Chondrocyte (in vitro differentiated cells): ENCODE measurements at places on chromosomes 2 and 18. TPM values are rescaled to one million over a fixed set of nuclear protein-coding genes. Genes with fewer than 3 reads are reported as not detected.

DNA sequence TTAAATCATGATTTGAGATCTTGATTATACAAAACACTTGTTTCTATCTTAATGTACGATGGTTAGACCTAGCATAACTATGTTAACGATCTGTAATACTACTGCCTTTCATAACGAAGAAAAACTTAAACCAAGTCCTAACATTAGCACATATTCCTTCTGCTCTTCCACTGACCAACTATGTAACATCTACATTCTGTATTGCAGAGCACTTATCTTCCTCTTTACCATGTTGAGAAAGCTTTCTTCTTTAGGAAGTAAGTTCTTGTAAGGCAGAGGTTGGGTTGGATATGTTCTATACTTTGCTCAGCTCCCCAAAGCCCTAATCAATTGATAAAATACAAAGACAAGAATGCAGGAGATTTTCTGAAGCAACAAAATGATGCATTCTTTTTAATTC lies 7.9 kb upstream of the ZNF407 start:
- DNase-seq, result no peak

DNA sequence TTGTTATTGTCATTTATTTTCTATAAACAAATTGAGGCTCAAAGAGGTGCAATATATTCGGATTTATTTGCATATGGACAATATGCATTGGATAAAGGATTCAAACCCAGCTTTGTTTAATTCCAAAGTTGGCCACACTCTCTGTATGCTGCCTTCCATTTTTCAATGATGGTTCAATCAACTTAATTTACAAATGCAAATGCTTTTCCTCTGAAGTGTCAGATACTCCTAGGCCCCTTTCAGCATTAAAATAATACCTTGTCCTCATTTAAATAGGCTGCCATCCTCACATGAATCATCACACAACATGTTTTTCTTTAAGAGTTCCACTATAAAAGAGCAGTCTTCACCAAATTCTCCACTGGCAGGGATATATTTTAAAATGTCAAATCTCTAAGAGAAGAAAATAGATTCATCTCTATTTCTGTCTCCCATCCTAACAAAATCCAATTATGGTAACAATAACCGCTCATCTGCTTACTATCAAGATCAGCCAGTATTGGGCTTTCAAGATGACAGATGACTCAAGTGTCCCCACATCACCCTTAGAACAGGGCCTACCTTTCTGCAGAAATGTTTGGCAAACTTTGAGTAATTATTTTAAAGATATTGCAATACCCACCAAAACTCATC lies 114.8 kb downstream of the SCG2 start:
- DNase-seq, result no peak

DNA sequence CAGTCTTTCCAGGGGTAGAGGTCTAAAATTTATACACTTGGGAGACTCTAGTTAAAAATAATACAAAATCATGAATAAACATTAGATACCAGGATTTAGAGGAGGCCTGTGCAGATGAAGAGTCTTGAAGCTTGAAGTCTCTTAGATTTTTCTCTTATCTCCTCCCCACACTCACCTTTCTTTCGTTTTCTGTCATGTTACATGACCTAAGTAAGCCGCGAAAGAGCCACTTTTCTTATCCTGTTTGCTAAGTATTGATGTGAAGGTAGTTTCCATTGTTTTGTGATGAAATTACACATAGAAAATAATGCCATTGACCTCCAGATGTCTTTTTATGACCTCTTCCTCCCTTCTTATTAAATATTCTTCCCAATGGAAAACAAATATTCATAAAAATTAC lies 367.8 kb downstream of the LRRTM1 start:
- no peak for DNase-seq

GRCh38 chr2:234869969-234870368 lies 81.8 kb upstream of the SH3BP4 start:
- no peak for DNase-seq

DNA sequence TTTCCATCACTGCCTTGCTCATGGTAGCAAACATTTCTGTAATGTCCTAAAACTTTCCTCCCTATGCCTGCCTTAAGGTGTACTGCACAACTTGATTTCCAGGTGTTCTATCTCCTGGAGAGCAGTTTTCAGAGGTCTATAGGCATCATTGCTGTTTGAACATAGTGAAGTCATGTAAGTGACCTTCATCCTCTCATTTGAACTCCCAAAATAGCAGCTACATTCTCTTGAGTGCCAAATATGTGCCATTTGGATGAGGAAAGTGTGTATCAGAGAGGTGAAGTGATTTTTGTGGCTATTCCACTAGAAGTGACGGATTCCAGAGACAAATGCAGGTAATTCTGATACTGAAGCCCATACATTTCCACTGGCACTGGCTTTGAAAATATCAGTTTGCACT lies 3.4 kb downstream of the PPP1R1C start:
- no peak for DNase-seq

DNA sequence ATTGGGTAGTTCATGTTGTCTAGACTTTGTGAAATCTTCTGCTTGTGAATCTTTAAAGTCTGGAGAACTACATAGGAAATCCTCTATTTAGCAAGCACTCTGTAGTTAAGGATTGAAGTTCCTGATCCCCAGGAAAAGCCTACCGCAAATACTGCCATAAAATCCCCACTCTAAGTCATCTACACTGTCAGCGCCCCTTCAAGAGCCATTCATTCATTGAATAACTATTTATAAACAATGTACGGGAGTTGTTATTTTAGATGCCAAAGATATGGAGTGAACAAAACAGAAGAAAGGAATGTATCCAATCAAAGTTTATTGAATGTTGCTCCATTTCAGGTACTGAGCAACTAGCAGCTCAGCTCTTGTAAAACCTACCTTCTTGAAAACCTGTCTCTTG lies 36.5 kb upstream of the SLC39A10 start:
- no peak for DNase-seq

DNA sequence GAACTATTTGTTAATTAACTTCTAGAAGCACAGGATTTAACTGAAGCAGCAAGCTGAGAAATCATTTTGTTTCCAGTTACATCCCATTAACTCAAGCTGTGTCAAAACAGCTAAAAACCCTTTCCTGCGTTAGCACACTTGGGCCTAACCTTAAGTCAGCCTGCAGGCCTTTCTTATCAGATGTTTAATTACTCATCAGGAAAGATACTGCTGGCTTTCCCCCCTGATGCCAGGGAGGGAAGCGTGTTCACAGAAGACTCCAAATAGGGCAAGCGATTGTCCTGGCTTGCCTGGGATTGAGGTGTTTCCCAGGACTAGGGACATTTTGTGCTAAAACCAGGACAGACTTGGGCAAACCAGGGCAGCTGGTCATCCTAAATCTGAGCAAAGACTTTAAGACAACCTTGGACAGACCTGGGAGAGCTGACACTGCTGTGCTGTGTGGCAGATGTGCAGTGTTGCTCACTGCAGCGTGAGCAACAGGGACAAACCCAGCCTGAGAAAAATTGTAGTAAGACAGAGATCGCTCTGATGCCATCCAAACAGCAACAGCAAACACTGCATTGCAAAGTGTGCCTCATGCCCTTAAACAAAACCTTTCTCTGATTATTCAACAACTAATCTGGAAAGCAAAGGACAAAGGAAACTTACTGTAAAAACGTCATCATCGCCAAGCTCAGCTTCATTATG lies 100.9 kb downstream of the SPRED2 start:
- no peak for DNase-seq

DNA sequence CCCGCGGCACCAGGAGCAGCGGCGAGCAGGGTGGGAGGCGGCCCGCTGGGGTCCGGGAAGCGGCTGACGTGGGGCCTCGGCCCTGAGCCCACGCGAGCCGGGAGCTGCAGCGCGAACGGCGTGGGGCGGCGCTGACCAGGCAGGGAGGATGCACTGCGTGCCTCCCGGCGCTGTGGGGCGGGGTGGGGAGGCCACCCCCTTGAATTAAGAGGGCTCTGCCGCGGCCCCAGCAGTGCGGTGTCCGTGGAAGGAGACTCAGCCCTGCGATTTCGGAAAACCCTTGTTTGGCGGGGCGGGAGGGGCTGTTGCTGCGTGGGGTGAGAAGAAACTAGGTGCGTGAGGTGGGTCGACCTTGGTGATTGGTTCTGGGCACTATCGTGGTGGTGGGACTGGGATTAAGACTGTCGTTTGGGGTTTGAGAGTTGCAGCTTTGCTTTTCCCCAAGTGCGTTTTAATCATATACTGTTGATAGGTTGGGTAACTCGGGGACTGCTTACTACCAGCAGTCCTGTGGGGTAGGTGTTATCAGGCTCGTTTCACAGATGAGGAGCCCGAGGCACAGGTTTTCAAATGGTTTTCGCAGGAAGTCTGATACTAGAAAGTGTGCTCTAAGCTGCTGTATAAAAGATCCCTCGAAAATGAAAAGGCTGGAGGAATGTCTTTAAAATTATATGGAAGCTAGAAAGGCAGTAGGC lies 722 bp downstream of the ACSL3 start:
- DNase-seq, result no peak

DNA sequence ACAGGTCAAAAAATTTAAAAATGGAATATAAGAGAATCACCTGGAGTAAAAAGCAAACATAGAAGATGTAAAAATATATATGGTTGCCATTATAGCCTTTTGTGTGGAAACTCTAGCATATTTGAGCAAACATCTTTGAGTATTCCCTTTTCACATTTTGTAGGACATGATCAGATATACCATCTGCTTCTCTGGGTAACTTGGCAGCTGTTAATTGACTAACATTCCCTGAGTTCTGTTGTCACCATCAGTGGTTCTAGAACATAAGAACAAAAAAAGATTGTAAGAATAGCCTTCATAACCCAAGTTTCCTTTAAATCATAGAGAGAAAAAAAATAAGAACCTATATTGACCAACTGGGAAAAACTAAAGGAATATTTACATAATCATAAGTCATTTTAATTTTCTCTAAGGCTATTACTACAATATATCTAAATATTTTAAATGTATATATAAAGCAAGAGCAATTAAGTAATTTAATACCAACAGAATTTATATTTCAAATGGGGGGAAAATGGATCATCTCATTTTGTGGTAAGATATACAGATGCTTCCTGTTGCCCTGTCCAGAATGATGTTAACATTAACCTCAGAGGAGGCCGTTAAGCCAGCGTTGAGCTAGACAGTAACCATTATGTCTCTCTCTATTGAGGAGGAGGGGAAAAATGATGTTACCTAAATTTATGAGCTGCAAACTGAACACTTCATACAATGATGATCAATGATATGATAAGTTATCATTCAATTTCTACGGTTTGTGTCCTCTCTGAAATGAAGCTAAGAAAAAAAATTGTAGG lies 9.8 kb upstream of the INO80D start:
- no peak for DNase-seq

DNA sequence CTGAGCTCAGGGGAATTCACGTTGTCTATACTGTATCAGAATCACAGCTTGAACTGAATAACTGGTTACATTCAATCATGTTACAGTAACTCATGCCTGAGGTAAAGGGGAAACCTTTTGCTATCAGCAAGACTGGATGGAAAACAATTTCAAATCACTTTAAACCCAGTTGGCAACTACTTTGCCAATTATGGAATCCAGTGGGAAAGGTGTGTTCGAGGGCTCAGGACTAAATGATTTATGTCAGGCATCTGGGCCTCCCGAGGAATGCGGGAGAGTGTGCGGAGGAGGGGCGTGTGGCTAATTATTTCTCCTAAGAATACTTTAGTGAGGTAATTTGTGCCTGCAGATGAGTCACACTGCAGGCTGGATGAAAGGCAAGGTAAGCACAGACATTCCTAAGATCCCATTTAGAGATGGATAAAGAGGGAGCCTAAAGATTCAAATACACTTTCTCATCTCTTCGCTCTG lies 100.1 kb downstream of the HRH4 start:
- DNase-seq, result no peak

- no peak for DNase-seq
Measured at GRCh38 chr2:222410534-222410933, 13.8 kb upstream of the SGPP2 start.

GRCh38 chr18:69490072-69490471 lies 89.4 kb downstream of the DOK6 start:
- DNase-seq, result no peak

DNA sequence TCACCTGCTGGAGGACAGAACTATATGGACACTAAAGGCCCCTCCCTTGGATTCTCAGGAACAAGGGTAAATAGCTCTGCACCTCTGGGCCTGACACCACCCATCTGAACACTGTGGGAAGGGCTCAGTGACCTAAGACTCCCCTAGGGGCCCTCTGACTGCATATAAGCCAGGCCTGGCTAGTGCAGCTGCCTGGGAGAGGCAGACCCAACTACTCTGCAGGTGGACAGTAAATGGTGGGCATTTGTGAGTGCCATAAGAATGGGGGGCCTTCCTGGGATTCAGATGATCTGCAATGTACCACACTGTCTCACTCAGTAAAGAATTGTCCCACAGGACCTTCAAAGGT lies 11.2 kb upstream of the WIPF1 start:
- DNase-seq, result no peak

GRCh38 chr2:28406276-28407096 lies 13.8 kb downstream of the FOSL2 start:
- DNase-seq, result no peak

GRCh38 chr2:106120432-106120831 lies 73.7 kb downstream of the UXS1 start:
- no peak for DNase-seq

GRCh38 chr18:53606792-53607191 lies 617.7 kb downstream of the MBD2 start:
- DNase-seq, result no peak

DNA sequence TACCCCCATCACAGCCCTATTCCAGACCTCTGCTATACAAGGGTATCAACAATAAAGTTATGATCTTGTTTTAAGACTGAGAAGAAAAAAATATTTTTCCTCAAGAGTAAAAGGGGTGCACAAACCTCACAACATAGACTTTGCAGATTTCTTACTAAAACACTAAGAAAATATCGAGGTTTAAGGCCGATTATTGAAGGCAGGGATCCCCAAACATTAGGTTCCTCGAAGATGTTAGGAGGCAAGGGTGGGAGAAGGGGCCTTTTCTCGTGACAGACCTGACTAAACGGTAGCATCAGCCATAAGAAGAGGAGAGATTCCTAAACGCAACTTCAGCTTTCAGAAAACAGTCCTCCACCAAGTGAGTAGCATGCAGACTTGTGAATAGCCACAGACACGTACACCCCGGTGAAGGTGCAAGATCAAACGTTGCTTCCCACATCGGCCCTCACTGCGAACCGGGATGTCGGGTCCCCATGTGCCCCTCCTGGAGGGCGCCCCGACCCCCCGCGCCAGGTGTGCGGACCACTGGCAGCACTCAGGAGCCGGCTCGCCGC lies 678 bp downstream of the PIAS2 start:
- no peak for DNase-seq

GRCh38 chr2:43518718-43519117 lies 77.1 kb downstream of the THADA start:
- no peak for DNase-seq

Gene CXCR1
- not detected in 3 replicates for total RNA-seq

Gene SRD5A2
- total RNA-seq, result not detected in 3 replicates

Gene RPL37A
- 2,015 to 2,317 TPM (median 2,049 TPM) in 3 replicates for total RNA-seq

Gene ADAM23
- 19.2 to 24.5 TPM (median 22.7 TPM) in 3 replicates for total RNA-seq

Gene KLHL30
- total RNA-seq, result 12.2 to 25.6 TPM (median 24.4 TPM) in 3 replicates

Gene FBXO48
- total RNA-seq, result 0.55 to 0.63 TPM (median 0.62 TPM) in 3 replicates

Gene TMEFF2
- total RNA-seq, result 1.4 to 8.6 TPM (median 1.5 TPM) in 3 replicates

Gene PSTPIP2
- 4.5 to 5.4 TPM (median 5.0 TPM) in 3 replicates for total RNA-seq

Gene SNRPD1
- 27.5 to 53.6 TPM (median 33.7 TPM) in 3 replicates for total RNA-seq

Gene DCAF17
- total RNA-seq, result 17.6 to 22.0 TPM (median 18.3 TPM) in 3 replicates
